ENCODE measurements at places on chromosomes 2 and 18.

GRCh38 chr2:222915092-222915957 lies 54.5 kb downstream of the ACSL3 start:
- no peak for DNase-seq

DNA sequence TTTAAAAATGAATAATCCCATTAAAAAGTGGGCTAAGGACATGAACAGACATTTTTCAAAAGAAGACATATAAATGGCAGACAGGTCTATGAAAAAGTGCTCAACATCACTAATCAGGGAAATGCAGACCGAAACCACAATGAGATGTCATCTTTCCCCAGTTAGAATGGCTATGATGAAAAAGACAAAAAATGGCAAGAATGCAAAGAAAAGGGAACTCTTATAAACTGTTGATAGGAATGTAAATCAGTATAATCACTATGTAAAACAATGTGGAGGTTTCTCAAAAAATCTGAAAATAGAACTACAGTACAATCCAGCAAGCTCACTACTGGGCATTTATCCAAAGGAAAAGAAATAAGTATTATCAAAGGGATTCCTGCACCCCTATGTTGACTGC lies 169.2 kb downstream of the METTL4 start:
- DNase-seq, result no peak

GRCh38 chr2:239259173-239259572 lies 141.6 kb downstream of the HDAC4 start:
- no peak for DNase-seq

- DNase-seq, result no peak
These were observed 5.3 kb upstream of the ASAP2 start for GRCh38 chr2:9201185-9201891.

- no peak for DNase-seq
These were observed 36.5 kb upstream of the PTPN4 start for GRCh38 chr2:119723186-119723585.

DNA sequence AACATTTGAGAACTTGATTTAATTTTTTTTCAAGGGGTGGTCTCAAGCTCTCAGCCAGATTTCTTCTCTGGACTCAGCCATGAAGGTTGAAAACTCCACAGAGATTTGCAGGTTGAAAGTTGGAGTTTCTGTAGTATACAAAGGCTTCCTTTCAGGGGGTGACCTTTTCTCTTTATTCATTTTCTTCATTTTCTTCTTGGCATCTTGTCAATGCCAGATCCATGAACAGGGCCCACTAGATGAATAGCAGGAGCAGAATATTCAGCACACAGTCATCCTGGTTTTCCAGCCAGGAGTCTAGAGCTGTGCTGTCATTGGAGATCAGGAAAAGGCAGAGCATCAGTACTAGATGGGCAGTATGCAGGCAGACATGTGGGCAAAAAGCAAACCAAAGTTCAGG lies 62.0 kb downstream of the INSIG2 start:
- no peak for DNase-seq

GRCh38 chr2:223057569-223057968 lies 5.6 kb downstream of the KCNE4 start:
- DNase-seq, result no peak

DNA sequence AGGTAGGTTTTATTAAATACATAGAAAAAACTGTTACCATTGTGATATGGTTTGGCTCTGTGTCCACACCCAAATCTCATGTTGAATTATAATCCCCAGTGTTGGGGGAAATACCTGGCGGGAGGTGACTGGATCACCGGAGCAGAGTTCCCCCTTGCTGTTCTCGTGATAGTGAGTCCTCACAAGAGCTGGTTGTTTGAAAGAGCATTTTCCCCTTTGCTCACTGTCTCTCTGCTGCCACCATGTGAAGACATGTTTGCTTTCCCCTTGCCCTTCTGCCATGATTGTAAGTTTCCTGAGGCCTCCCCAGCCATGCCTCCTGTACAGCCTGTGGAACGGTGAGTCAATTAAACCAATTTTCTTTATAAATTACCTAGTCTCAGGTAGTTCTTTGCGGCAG lies 352.7 kb upstream of the SLC39A10 start:
- DNase-seq, result no peak

DNA sequence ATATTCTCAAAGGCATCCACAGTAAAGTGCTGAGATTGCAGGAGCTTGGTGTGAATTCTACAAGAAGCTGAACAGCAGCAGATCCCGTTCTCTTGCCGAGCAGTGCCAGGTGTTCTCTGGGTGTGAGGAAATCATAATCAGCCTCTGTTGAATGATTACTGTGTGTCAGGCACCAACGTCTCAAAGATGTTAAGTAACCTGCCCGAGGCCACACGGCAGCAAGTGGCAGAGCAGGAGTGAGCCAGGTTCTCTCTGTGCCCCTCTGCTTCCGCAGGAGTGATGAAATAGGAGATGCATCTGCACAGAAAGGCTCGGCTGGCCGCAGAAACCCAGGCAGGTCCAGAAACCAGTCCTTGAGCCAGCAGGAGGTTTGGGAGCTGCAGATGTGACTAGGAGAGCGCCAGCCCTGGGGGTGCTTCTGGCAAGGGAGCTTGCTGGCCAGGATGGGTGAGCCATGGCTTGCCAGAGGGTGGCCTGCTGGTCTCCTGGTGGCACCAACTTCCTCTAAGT lies 68.4 kb downstream of the COPS7B start:
- no peak for DNase-seq

- no peak for DNase-seq
These were observed 491 bp downstream of the ALK start for GRCh38 chr2:29920631-29921559.

DNA sequence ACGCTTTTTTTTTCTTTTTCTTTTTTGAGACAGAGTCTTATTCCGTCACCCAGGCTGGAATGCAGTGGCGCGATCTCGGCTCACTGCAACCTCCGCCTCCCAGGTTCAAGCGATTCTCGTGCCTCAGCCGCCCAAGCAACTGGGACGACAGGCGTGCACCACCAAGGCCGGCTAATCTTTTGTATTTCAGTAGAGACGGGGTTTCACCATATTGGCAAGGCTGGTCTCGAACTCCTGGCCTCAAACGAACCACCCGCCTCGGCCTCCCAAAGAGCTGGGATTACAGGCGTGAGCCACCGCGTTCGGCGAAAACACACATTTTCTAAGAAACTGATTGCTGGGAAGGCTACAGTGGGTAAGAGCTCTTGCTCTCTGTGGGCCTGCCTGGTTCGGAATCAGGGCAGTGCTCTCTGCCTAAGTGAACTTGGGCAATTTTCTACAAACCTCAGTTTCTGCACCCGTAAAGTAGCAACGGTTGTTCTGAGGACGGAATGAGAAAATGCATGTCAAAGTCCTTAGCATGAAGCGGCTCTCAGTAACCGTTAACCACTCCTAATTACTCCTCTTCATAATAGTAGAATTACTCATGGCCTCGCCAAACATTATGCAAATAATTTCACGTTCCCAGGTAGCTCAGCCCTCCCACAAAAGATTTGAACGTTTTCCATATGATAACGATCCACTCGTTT lies 1.0 kb upstream of the PMAIP1 start:
- DNase-seq, result no peak

GRCh38 chr2:64166212-64166611 lies 22.0 kb upstream of the PELI1 start:
- no peak for DNase-seq

GRCh38 chr2:515441-516127 lies 161.6 kb downstream of the TMEM18 start:
- no peak for DNase-seq

- DNase-seq, result no peak
These were observed 549.4 kb downstream of the STK39 start for GRCh38 chr2:167697948-167698347.

GRCh38 chr2:220891405-220891804 lies 680.7 kb downstream of the EPHA4 start:
- DNase-seq, result no peak

DNA sequence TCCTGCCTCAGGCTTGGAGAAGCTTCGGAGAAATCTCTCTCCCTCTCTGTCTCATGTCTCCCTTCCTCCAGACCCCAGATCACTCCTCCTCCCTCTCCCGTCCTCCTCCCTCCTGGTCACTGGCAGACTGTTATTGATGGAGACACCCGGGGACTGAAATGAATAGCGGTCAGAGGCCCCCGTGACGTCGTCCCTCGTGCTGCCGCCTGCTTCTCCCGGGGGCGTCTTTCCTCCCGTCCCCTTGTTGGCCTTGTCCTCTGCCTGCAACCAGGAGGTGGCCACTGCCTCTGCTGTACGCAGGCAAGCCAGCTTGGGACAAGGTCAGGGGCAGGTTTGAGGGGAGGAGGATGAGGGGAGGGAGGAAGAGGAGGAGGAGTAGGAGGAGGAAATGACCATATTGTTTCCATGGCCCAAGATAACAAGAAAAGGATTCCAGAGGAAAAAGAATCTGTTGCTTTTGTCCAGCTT lies 78.2 kb downstream of the CELF4 start:
- no peak for DNase-seq

GRCh38 chr2:202169131-202169530 lies 69.3 kb downstream of the SUMO1 start:
- no peak for DNase-seq

DNA sequence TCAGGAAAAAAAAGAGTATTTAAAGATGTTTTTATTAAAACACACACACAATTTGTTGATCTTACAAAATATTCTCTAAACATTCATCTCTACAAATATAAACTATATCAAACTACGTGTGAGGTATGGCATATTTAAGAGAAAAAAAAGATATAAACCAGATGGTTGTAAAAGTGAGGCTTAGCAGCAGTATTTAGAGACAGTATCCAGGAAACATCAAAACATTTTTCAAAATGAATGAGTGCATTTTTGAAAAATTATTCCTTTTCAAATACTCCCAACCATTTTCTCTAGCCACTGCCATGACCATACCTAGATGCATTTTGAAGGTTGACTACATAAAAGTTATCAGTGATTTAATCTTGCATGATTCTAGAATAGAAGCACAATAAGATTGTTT lies 38.2 kb upstream of the RAB27B start:
- no peak for DNase-seq

DNA sequence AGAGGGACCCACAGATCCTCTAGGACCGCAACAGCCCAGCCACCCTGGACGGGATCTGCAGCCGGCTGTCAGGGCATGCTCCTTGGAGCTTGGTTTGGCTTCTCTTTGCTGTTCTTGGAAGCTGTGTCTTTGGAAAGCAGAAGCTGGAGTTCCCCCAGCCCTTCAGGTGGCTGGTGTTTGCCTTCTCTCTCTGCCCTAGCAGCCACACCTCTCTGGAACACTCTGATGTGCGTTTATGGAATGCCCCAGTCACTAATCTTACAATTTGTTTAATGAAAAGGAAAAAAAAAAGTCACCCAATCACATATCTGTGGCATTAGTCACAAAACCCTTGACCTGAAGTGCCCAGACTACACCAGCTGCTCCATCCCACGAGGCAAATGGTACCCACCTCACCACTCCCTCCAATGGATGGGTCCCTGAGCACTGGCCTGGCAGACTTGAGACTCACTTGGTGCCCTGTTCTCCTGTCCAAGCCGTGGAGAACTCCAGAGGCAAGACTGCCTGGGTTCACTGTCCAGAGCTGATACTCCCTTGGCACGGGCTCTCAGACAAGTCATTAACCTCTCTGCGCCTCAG lies 70.2 kb upstream of the DAPL1 start:
- no peak for DNase-seq

DNA sequence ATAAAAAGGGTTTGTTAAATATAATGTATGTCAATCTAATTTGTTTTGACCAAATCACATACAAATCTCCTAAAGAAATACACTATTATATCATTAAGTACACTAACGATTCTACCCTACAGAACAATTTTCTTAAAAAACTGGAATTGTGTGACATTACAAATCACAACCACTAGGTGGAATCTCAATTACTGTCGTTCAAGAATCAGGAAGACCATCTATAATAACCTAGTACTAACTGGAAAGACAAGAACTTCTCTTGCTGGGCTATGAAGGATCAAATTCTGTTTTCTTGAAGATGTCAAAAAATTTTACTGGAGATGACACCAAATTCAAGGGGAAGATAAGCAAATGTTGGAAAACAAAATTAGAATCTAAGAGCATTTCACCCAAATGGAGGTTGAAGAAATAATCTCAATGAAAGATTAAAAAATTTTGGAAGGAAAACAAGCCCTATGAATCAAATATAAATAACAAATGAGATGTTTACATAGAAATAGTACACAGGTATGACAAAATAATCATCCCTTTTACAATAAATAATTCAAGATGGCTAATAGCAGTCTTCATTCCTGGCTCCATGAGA lies 110.9 kb downstream of the STK39 start:
- no peak for DNase-seq

DNA sequence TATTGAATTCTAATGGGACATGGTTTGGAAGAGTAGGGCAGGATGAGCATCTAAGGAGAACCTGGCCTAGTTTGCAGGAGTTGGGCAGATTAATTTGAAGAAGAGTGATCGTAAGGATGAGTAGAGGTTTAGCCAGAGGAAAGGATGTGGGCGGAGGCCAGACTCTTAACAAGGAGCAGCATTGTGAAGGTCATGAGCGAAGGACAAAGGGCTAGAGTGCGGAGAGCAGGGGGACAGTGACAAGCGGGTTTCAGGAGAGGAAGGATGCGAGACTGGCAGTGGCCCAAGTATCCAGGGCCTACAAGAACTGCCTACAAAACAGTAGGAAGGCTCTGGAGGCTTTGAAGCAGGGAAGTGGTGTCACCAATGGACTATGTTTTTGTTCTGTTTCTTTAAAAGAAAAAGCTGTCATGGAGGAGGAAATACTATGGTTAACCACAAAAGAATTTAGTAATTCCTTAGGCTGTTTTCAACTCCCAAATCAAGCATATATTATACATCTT lies 20.1 kb downstream of the SLC66A3 start:
- DNase-seq, result no peak

- no peak for DNase-seq
These were observed at the start of gene LRP2 for GRCh38 chr2:169362118-169362893. Gene LRP2 (minus strand): TSS chr2:169362534. CDS start chr2:169362399, 135 bp downstream.

GRCh38 chr2:20229322-20230113 lies 4.6 kb upstream of the SDC1 start:
- no peak for DNase-seq

- no peak for DNase-seq
These were observed 260.5 kb downstream of the LTBP1 start for GRCh38 chr2:33207151-33207740.
